ENCODE measurements at places on chromosomes 3 and 15. TPM values are rescaled to one million over a fixed set of nuclear protein-coding genes. Genes with fewer than 3 reads are reported as not detected.
A peak's percentile ranks its signal among the peaks of the same experiment; 100 is the strongest.

The STRIT1 gene
- total RNA-seq: not detected

The PAQR5 gene
- total RNA-seq: 60.1 TPM

The EFCAB12 gene
- total RNA-seq: 0.32 TPM

The EPHA3 gene
- total RNA-seq: 0.95 TPM

The OSBPL10 gene
- total RNA-seq: 7.6 TPM

The ONECUT1 gene
- total RNA-seq: not detected

The SLC9C1 gene
- total RNA-seq: not detected

The STAC gene
- 2.3 TPM for total RNA-seq

The TNFAIP8L3 gene
- 3.5 TPM for total RNA-seq

The ENTPD3 gene
- 0.08 TPM for total RNA-seq

The CASR gene
- not detected for total RNA-seq

The CPNE9 gene
- 0.11 TPM for total RNA-seq

The ZNF385D gene
- total RNA-seq: 0.09 TPM

DNA sequence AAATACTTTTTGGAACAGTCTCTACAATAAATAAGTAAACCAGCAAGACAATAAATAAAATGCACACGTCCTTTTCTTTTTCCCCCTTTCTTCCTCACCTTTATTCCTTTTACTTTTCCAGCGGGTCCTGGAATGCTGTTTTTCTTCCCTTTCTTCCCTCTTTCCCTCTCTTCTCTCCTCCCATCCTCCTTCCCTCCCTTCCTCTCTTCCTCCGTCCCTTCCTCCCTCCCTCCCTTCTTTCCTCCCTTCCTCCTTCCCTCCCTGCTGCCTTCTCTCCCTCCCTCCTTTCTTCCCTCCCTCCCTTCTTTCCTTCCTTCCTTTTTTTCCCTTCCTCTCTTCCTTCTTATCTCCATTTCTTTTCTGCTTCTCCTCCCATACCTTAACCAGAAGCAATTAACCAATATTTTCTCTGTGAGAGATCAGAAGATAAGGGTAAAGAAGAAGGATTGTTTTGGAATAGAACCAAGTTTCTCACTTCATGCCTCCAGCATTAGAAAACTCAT lies 3.3 kb upstream of the IL17RE start:
- no peak for DNase-seq

- peak; percentile 44 for DNase-seq
These were observed 28.9 kb downstream of the CFAP91 start for GRCh38 chr3:119731560-119732343.

DNA sequence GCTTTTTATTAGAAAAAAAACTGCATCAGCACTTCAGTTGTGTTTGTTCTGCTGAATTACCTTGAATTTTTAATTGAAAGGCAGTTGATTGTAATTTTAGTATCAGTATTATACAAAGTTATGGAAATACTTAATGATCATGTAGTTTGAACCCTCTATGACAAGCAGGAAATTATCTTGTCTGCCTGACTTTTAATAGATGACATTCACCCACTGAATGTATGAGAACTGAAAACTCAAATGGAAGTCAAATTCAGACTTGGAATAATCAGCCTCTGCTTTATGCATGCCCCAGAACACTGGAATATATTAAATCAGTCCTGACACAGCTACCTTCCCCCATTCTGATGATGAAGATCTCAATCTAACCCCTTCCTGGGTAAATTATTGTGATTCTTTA lies 73.5 kb downstream of the SLC49A4 start:
- DNase-seq: no peak

DNA sequence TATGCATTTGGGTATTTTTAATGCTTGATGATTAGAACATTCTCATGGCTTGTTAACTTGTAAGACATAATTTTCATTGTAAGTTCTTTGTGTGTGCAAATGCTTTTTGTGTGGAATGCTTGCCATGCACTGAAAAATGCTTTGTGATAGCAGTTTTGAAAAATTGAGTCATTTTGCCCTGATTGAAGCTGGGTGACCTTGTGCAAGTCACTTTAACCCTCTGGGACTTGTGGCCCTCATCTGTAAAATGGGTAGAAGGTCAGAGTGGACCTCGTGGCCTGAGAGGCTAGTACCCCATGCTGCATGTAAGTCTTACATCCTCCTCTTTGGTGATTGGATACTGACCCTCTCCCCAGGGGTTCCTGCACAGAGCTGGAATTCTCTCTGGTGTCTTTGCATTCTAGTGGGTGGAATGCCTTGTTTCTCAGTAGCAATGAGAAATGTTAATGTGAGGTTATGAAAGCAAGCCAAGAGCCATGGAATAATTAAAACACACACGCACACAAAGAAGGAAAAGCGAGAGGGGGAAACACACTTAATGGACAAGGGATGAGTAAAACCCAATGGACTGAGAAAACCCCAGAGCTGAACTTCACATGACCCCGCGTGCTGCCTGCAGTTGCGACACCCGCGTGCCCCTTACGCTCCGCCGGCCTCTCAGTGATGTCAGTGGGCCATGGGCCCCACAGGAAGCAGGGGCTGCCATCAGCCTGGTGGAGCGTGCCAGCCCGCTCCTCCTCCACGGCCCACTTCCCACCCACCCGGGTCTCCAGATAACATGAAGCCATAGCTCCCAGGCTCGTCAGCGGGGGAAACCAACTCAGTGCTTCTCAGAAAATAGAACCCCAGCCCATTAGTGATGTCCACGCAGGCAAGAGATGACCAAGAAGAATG lies 44.0 kb downstream of the SMAD3 start:
- peak; percentile 65 for DNase-seq

GRCh38 chr3:46405301-46406019 lies 1.4 kb downstream of the CCR5AS start:
- peak; percentile 18 for DNase-seq

- no peak for DNase-seq
These were observed 842 bp upstream of the U2SURP start for GRCh38 chr3:143000528-143000927.

DNA sequence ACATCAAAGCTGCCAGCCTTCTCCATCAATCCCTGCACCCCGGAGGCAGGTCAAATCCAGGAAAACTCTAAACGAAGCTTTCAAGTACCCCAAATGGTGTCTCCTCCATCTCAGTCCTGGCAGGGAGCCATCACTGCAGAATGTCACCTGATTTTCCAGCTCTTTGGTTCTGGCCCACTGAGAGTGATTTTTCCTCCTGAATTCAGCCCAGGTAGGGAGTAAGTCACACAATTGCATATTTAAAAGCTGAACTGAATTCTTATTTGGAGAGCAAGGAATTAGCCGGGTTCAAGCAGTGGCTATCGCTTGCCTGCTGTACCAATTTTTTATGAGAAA lies 5.3 kb downstream of the RFTN1 start:
- DNase-seq: no peak

- DNase-seq: no peak
These were observed 124.8 kb upstream of the PTX3 start for GRCh38 chr3:157311633-157312375.

- DNase-seq: no peak
These were observed 616.1 kb downstream of the OTOL1 start for GRCh38 chr3:162112719-162113118.

DNA sequence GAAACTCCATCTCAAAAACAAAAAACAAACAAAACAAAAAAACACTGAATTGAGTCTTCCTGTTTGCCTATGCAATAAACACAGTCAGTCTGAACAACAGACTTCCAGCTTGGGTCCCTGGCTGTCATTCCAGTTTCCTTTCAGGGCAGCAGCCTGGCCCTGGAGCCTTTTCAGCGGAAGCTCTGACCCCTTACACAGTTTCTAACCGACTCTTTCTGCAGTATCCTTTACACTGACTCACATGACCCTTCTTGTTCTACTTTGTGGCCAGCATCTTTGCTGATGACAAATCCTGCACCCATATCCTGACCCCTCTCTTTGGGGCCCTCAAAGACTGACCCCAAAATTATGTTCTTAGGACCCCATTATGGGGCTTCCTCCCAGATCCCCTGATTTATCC lies 38.3 kb upstream of the INO80 start:
- no peak for DNase-seq

- no peak for DNase-seq
These were observed 514.1 kb downstream of the ROBO1 start for GRCh38 chr3:79253704-79254103.

GRCh38 chr15:58462547-58462946 lies 30.8 kb downstream of the LIPC start:
- DNase-seq: no peak

- no peak for DNase-seq
These were observed 464.9 kb downstream of the TAFA4 start for GRCh38 chr3:68467465-68467864.

GRCh38 chr3:4038351-4038750 lies 239.1 kb downstream of the LRRN1 start:
- no peak for DNase-seq

DNA sequence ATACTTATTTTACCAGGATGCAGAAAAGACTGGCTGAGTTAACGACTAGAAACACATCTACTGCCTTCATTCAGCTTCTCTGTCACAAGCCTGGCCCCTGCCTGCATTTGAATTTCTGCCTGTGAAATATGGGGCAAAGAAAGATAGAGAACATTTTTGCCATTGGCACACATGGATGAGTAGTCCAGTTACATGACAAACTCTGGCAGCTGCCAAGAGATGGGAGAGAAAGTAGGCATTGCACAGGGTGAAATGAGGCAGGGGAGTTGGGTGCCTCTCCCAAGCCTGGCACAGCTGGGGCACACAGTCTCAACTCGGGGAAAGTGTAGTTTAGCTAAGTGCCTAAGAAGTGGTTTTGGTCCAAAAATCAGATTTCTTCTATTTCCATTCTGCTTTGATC lies 24.0 kb downstream of the ANXA2 start:
- DNase-seq: no peak

GRCh38 chr15:98889930-98890695 lies 117.5 kb downstream of the PGPEP1L start:
- no peak for DNase-seq

DNA sequence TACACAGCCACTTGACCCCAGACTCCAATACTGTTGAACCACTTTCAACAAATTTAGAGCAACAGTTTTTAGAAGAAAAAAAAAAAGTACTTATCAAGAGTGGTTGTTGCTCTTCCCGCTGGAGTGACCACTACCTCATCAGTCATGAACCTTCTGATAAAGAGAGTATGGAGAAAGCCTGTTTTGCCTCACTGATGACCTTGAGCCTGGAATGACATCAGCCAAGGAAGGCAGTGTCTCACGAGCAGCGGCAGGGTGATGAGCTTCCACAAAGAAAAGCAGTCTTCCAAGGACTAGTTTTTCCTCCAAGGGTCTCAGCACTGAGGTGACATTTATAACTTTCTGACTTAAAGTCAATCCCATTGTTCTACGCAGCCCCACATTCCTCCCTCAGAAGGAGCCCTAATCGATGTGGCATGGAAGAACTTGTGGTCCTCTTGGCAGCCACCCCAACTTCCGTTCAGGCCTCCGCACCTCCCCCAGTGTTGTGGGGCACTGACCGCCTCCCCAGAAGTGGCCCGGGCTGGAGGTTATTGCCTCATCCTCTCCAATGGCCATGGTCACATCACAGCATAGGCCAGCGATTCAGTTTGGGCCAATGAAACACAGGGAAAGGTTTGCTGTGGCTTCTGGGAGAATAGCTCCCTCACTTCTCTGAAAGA lies 1.8 kb upstream of the CYP11A1 start:
- peak; percentile 91 for DNase-seq

DNA sequence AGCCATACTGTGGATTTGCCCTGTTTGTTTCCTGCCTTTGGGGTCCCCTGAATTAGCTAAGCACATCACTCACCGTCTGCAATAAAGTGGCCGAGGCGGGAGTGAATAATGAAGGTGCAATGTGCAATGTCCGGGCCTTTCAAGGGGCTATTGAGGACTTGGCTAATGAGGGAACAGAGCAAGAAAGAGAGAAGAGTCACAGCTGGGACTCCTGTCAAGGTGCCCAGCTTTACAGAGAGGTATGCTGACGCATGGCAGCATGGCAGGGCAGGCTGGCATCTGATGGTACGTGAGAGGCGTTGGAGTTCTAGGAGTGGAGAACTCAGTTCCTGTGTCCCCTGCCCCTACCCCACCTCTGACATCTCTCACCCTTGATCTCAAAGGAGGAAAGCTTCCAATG lies 13.8 kb upstream of the ATP2B2 start:
- DNase-seq: peak; percentile 23

DNA sequence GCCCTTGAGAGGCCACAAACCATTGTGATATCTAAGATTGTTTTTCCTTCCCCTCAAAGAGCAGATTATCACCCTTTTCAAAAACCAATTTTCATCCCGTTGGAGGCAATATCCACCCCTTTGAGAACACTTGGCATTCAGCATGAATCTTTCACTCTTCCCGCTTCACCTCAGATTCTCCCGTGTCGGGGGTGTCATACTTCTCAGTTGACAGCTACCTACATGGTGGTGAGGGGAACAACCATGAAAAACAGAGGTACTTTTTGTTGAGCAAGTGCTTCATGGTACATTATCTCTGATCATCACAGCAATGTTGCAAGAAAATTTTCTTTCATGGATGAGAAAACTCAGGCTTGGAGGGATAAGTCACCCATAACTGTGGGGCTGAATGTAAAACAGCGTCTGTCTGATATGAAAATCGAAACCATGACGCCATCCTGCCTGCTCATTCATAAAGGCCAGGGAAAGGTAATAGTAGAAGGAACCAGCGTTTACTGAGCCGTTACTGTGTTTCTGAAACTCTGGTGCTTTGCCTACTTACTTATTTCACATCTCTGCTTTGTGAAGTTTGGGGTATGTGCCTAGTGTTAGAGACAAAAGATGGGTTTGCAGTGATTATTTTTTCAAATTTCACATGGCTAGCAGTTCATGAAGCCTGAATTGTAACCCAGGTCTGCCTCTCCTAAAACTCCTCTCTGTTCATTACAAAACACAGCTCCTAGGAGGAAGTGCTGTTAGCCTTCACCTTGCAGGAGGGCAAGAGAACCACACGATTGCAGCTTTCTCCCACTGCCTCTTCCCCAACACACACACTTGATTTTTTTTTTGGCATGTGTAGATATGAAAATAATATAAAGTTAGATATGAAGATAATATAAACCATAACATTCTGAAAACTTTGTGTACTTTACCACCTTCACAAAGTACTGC lies 35.4 kb downstream of the SV2B start:
- no peak for DNase-seq

GRCh38 chr3:3027976-3028567 lies 82.1 kb downstream of the IL5RA start:
- DNase-seq: no peak

DNA sequence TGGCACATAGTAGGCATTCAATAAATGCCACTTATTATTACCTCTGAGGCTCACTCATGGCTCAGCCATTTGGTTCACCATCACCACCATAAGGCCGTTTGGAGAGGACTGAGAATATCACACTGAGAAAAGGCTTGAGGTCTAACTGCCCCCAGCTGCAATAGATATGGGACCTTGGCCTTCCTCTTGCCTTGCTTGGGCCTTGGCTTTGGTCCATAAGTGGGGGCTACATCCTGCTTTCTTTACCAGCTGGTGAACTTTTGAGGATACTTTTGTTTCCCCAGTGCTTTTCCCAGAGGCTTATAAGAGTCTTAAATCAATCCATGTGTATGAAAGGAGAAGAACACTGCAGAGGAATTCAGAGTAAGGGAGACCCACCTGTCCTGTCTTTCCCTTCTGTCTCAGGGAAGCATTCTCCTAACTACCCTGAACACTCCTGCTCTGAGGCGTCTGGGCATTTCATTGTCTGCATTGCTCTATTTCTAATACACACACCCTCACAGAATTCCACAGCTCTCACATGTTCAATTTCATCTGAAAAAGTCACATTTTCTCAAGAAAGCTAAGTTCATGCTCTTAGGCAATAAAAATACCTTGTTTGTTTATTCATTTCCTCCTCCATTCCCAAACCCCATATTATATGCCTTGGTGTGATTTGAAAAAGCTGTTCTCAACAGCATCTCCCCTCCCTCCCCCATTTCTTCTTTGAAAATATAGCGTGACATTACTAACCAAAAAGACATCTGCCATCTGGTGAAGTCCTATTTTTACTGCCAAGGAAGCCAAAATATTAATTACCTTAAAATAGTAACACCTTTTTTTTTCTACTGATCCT lies 22.5 kb upstream of the KCNMB2 start:
- no peak for DNase-seq

GRCh38 chr3:81823882-81824395 lies 62.5 kb upstream of the GBE1 start:
- no peak for DNase-seq
